ENCODE measurements at places on chromosomes 13 and 19.

DNA sequence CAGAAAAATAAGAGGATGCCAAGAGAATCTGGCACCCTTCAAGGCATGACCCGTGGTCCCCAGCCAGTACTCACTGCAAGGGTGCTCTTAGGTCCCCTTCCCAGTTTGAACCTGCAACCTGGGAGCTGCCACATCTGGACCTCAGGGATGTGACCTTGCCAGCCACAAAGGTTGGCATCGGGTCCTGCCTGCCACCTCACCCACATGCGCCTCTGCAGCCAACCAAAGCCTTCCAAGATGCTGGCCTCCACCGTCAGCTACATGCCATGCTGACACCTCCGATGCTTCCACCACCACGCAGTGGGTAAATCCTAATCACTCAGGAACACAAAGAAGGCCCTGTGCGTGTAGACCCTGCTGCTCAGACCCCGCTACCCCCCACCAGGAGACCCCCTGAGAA lies 35.1 kb downstream of the ELL start:
- H3K27ac ChIP-seq: peak overlapping the region; percentile 77
- no peak for DNase-seq
- peaks cover 28% of the 10 kb centered on the region for H3K4me1 ChIP-seq
- H3K36me3 ChIP-seq: no peaks in the 10 kb centered on the region
- no peaks in the 10 kb centered on the region for H3K27me3 ChIP-seq

GRCh38 chr13:84885868-84886267 lies 913.4 kb downstream of the SLITRK6 start:
- H3K4me1 ChIP-seq: no peaks in the 10 kb centered on the region
- H3K27me3 ChIP-seq: no peaks in the 10 kb centered on the region
- H3K4me3 ChIP-seq: no peak overlapping the region
- DNase-seq: no peak
- H3K36me3 ChIP-seq: no peaks in the 10 kb centered on the region

DNA sequence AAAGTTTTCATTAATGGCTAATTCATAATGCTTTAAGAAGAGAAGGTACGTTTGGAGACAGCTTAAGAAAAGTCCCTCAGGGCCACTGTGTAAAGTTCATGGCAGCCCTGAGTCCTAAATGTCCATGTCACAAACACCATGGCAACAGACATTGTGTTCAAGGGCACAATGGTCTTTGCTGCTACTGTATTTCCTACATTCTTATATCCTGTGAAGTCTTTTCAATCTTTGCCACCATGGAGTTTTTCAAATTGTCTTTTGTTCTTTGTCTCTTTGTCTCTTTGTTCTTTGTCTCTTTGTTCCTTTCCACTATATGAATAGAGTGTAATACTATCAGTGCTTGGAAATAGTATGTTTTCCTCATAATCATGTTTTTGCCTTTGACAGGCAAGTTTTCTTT lies 178.8 kb downstream of the VWA8 start:
- H3K4me3 ChIP-seq: no peak overlapping the region
- H3K36me3 ChIP-seq: no peaks in the 10 kb centered on the region
- no peak for DNase-seq
- no peak overlapping the region for H3K27ac ChIP-seq

DNA sequence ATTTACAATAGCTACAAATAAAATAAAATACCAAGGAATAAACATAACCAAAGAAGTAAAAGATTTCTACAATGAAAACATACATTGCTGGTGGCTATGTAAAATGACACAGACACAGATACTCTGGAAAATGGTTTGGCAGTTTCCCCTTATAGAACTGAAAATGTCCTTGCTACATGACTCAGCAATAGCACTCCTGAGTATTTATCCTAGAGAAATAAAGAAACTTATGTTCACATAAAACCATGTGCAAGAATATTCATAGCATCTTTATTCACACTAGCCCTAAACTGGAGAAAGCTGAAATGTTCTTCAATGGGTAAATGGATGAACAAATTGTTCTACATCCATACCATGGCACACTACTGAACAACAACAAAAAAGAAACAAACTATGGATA lies 100.2 kb upstream of the RFC3 start:
- no peaks in the 10 kb centered on the region for H3K36me3 ChIP-seq
- H3K4me1 ChIP-seq: peaks cover 19% of the 10 kb centered on the region
- no peak overlapping the region for H3K4me3 ChIP-seq
- DNase-seq: peak; percentile 12
- H3K27ac ChIP-seq: no peak overlapping the region

GRCh38 chr13:51331354-51331861 lies 8.1 kb upstream of the SERPINE3 start:
- H3K27me3 ChIP-seq: no peaks in the 10 kb centered on the region
- no peak overlapping the region for H3K4me3 ChIP-seq
- H3K4me1 ChIP-seq: peaks cover 5% of the 10 kb centered on the region
- DNase-seq: no peak
- H3K36me3 ChIP-seq: no peaks in the 10 kb centered on the region

DNA sequence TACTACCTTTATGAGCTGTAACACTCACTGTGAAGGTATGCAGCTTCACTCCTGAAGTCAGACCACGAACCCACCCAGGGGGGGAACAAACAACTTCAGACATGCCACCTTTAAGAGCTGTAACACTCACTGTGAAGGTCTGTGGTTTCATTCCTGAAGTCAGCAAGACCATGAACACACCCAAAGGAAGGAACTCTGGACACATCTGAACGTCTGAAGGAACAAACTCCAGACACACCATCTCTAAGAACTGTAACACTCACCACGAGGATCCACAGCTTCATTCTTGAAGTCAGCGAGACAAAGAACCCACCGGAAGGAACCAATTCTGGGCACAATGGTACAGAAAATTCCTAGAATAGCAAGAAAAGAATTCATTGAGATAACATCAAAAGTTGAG lies 1796.5 kb upstream of the MIR17HG start:
- no peaks in the 10 kb centered on the region for H3K36me3 ChIP-seq
- DNase-seq: no peak
- no peak overlapping the region for H3K27ac ChIP-seq
- no peak overlapping the region for H3K4me3 ChIP-seq
- H3K27me3 ChIP-seq: no peaks in the 10 kb centered on the region

- no peak overlapping the region for H3K4me3 ChIP-seq
- no peak overlapping the region for H3K27ac ChIP-seq
- no peaks in the 10 kb centered on the region for H3K27me3 ChIP-seq
- no peak for DNase-seq
- no peaks in the 10 kb centered on the region for H3K4me1 ChIP-seq
- no peaks in the 10 kb centered on the region for H3K36me3 ChIP-seq
Measured at GRCh38 chr13:25067064-25067463, 28.9 kb upstream of the PABPC3 start.

GRCh38 chr13:80131204-80131603 lies 209.7 kb downstream of the SPRY2 start:
- DNase-seq: peak; percentile 80
- peak overlapping the region; percentile 78 for H3K4me3 ChIP-seq
- peak overlapping the region; percentile 39 for H3K27ac ChIP-seq
- H3K36me3 ChIP-seq: no peaks in the 10 kb centered on the region
- H3K4me1 ChIP-seq: peaks cover 27% of the 10 kb centered on the region

GRCh38 chr13:49395878-49396380 lies 47.9 kb downstream of the CAB39L start:
- no peaks in the 10 kb centered on the region for H3K4me1 ChIP-seq
- no peak overlapping the region for H3K27ac ChIP-seq
- no peak for DNase-seq
- H3K27me3 ChIP-seq: no peaks in the 10 kb centered on the region

DNA sequence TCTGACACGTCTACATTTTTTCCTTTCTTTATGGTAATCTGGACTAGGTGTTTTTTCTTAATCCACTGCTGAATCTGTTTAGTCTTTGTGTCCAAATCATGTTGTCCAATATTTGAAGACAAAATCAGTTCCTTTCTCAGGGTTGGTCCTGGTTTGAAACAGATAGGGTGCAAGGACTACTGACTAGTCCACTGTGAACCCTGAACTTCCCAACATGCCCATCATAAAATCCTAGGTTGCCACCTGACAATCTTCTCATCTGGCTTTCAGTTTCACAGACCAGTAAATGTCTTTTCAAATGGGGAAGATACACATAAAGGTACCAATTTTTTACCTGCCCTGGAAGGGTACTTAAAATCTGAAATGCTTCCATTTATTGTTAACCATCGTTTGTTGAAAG lies 12.7 kb downstream of the GTF3A start:
- no peaks in the 10 kb centered on the region for H3K4me1 ChIP-seq
- peaks cover 31% of the 10 kb centered on the region for H3K36me3 ChIP-seq
- no peak overlapping the region for H3K4me3 ChIP-seq

- no peaks in the 10 kb centered on the region for H3K27me3 ChIP-seq
- H3K27ac ChIP-seq: no peak overlapping the region
- DNase-seq: no peak
- no peaks in the 10 kb centered on the region for H3K36me3 ChIP-seq
- no peaks in the 10 kb centered on the region for H3K4me1 ChIP-seq
Measured at GRCh38 chr13:112172641-112173251, 105.8 kb downstream of the SOX1 start.

- H3K27ac ChIP-seq: no peak overlapping the region
- H3K4me3 ChIP-seq: no peak overlapping the region
- H3K36me3 ChIP-seq: no peaks in the 10 kb centered on the region
- no peaks in the 10 kb centered on the region for H3K27me3 ChIP-seq
- H3K4me1 ChIP-seq: no peaks in the 10 kb centered on the region
Measured at GRCh38 chr13:91203430-91203829, 144.1 kb upstream of the MIR17HG start.

GRCh38 chr19:50870417-50871089 lies 2.7 kb upstream of the KLK2 start:
- H3K4me1 ChIP-seq: no peaks in the 10 kb centered on the region
- no peaks in the 10 kb centered on the region for H3K27me3 ChIP-seq
- H3K4me3 ChIP-seq: no peak overlapping the region
- DNase-seq: no peak
- H3K27ac ChIP-seq: no peak overlapping the region

GRCh38 chr13:47146991-47147811 lies 250.3 kb upstream of the HTR2A start:
- DNase-seq: no peak
- H3K36me3 ChIP-seq: no peaks in the 10 kb centered on the region
- H3K4me3 ChIP-seq: no peak overlapping the region

GRCh38 chr13:30364876-30365275 lies 57.4 kb upstream of the UBE2L5 start:
- H3K36me3 ChIP-seq: no peaks in the 10 kb centered on the region
- H3K4me3 ChIP-seq: peak overlapping the region; percentile 22
- no peaks in the 10 kb centered on the region for H3K27me3 ChIP-seq
- peaks cover 26% of the 10 kb centered on the region for H3K4me1 ChIP-seq
- peak overlapping the region; percentile 29 for H3K27ac ChIP-seq

GRCh38 chr13:50990818-50991506 lies 81.4 kb downstream of the RNASEH2B start:
- peak overlapping the region; percentile 61 for H3K4me3 ChIP-seq
- DNase-seq: peak; percentile 87
- no peaks in the 10 kb centered on the region for H3K36me3 ChIP-seq

- DNase-seq: no peak
- no peak overlapping the region for H3K27ac ChIP-seq
- H3K36me3 ChIP-seq: no peaks in the 10 kb centered on the region
- no peaks in the 10 kb centered on the region for H3K4me1 ChIP-seq
Measured at GRCh38 chr19:3790941-3791340, 4.8 kb upstream of the MATK start.

DNA sequence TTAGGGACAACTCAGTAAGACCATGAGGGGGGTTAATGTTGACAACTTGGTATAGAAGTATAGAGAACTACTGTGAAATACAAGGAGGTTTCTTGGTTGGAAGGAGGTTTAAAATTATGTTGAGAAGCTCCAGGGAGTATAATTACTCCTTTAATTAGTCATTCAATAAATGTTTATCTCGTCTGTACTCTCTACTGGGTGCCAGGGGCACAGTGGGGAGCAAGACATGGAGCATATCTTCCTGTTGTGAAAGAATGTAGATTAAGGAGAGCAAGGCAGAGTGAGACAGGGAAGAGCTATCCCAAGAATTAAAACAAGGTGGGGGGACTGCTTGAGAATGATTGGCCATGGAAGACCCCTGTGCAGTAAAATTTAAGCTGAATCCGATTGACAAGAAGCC lies 33.7 kb upstream of the TDRD3 start:
- no peaks in the 10 kb centered on the region for H3K36me3 ChIP-seq
- H3K27ac ChIP-seq: no peak overlapping the region
- no peaks in the 10 kb centered on the region for H3K4me1 ChIP-seq
- H3K27me3 ChIP-seq: no peaks in the 10 kb centered on the region
- no peak overlapping the region for H3K4me3 ChIP-seq

- H3K4me3 ChIP-seq: no peak overlapping the region
- no peaks in the 10 kb centered on the region for H3K36me3 ChIP-seq
- no peaks in the 10 kb centered on the region for H3K4me1 ChIP-seq
- no peaks in the 10 kb centered on the region for H3K27me3 ChIP-seq
Measured at GRCh38 chr13:106986033-106986484, 418.1 kb upstream of the ARGLU1 start.

- no peak for DNase-seq
- H3K4me3 ChIP-seq: no peak overlapping the region
- H3K4me1 ChIP-seq: no peaks in the 10 kb centered on the region
- H3K36me3 ChIP-seq: no peaks in the 10 kb centered on the region
Measured at GRCh38 chr13:77337159-77337558, 10.3 kb upstream of the MYCBP2 start.

DNA sequence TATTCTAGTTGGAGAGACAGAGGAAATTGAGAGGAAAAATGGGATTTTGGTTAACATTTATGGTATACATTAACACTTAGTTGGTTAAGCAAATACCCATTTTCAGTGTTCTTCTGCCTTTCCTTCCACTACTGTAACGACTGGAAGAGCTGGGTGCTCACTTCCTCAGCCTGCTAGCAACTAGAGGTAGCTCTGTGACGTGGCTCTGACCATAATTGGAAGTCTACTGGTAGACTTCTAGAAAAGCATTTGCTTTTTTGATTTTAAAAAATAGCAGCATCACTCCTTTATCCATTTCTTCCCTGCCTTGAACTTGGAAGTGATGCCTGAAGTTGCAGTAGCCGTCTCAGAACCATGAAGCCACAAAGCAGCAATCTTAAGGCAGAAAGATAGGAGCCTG lies 15.9 kb downstream of the NHLRC3 start:
- no peaks in the 10 kb centered on the region for H3K36me3 ChIP-seq
- H3K27ac ChIP-seq: no peak overlapping the region
- H3K4me3 ChIP-seq: no peak overlapping the region
- H3K4me1 ChIP-seq: no peaks in the 10 kb centered on the region

- no peak overlapping the region for H3K27ac ChIP-seq
- H3K36me3 ChIP-seq: no peaks in the 10 kb centered on the region
- DNase-seq: no peak
- no peaks in the 10 kb centered on the region for H3K4me1 ChIP-seq
- peaks cover 71% of the 10 kb centered on the region for H3K27me3 ChIP-seq
Measured at GRCh38 chr13:112064222-112064621, 2.7 kb upstream of the SOX1 start.

DNA sequence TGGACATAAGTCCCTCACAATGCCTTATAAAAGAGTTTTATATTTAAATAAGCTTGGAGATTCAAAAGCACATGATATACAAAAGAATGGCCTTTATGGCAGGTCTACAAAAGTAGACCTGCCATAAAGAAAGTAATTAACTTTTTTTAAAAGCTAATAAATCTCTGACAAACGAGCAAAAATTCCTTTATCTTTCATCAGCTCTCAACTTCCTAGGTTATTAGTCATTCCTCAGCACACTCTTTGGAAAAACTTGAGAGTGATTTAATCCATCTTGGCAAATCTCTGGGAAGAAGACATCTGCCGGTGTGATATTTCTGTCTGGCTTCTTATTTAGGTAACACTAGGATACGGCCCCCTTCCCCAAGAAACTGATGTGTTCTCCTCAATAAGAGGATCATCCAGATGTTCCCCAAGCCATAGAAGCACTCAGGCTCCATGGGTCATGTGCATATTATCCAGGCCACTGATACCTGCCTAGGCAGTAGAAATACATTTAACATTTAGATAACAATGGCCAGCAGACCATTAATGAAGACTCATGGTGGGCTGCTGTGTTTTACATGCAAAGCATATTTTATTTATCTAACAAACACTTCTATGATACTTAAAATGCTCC lies 372.7 kb downstream of the LIG4 start:
- H3K4me1 ChIP-seq: peaks cover 15% of the 10 kb centered on the region
- 0 out of 2 replicates have a peak overlapping the region, but pooled peaks have one; percentile 13 for H3K4me3 ChIP-seq
- DNase-seq: peak; percentile 76
